Activated CD4-positive, alpha-beta T cell treated with anti-CD3 and anti-CD28 coated beads for 24 hours (primary cell): ENCODE measurements at places on chromosomes 6 and 20.

DNA sequence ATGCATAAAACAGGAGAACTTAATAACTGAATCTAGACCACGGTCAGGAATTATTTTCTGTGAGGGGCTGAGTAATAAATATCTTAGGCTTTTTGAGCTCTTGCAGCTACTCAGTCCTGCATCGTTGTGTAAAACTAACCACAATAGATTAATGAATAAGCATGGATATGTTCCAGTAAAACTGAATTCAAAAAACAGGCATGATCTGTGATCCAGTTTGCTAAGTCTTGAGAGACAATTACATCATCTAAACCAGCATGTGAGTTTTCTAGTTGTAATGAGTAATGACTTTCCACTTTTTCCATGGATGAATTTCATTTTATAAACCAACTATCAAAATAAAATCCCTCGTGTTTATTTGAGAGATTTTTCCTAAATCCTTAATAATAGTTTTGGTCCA lies 336.8 kb downstream of the RFPL4B start:
- no peak for DNase-seq

GRCh38 chr6:33634161-33634727 lies 13.1 kb downstream of the ITPR3 start:
- DNase-seq: no peak

DNA sequence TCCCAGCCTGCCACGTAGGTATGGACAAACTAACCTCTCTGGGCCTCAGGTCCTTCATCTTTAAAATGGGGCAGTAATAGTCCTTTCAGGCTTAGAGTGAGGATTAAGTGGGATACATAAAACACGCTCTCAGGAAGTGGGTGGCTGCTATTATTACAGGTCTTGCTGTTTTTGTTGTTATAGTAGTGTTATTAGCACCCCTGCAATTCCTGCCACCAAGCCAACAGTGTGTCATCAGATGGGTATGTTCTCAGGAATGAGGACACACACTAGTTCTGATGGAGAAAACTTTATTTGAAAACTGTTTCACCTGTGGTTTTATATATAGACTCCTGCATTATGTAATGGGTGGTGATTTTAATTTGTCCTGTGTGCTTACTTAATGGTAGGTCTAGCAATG lies 131.7 kb downstream of the LRRC1 start:
- DNase-seq: no peak

- DNase-seq: no peak
Observed at GRCh38 chr6:44052419-44053023, 74.7 kb downstream of the MRPL14 start.

GRCh38 chr6:34324738-34325444 lies 67.6 kb downstream of the NUDT3 start:
- DNase-seq: no peak

DNA sequence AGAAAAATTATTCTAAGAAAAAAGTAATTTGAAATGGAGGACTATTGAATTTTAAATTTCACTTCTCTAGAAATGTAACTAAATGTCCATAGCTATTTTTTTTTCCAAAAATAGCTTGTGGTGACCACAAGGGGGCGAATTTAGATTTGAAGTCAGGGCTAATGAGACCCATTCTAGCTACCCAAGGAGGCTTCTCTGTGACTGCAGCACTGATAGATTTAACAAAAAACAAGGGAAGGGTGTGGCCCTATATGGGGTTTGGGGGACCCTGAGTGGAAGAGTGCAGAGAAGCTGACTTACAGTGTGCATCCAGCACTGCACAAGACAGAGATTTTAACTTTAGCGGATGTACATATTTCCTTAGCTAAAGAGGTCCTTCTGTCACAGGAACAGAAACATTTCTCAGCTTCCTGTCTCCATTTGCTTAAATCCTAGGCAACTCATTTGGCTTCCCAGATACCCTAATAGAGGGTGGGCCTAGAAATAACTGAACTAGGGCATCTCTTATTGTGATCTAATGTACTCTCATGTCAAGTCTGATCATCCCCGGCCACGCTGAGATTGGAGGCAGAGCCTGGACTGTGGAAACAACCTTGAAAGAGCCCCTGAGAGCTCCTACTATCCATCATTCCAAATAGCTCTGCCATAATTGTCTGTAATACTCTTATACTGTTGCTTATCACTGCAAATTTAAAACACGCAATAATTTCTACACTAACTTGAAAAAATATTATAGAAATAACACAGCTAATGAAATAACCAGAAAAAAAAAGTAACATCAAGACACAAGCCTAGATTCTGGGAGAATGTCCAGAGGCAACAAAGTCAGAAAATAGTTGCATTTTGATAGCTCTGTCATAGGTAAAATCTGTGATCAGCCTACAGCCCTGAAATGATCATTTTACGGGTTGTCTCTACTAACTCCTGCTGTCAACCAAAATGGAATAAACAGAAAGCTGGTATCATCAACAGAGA lies 93.6 kb downstream of the SNAP91 start:
- no peak for DNase-seq
